ENCODE measurements at places on chromosomes 5 and 9.
A peak's percentile ranks its signal among the peaks of the same experiment; 100 is the strongest.

- DNase-seq = peak; percentile 65
Measured at GRCh38 chr5:66307647-66308241, 163.6 kb downstream of the SREK1 start.

DNA sequence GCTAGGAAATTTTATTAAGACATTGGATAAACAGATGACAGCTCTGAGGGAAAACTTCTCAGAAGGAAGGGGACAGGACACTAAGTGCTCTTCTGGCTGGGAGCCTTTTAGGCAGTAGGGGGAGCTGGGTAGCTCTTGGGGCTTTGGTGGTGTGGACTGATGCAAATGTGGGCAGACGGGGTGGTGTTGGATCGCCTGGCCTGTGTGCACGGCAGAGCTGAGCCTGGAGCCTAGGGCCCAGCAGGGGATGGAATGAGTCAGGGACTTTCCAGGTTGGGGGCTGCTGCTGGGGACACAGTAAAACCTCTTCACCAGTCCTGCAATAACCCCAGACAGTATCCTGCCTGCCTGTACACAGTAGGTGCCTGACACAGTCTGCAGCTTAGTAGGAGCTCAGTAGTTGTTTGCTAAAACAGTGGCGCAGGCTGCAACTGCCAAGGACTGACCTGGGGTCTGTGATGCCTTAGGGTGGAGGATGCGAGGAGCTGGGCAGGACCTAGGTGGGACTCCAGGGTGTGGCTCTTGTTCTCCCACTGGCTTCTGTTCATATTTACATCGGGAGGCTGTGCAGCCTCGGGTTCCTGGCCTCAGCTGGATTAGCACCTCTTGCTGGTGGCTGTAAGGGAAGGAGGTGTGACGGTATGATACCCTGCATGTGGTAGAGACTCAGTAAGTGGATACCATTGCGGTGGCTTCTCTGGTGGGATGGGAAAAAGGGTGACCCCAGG lies 83.8 kb downstream of the DAB2IP start:
- DNase-seq = no peak

- DNase-seq = no peak
Measured at GRCh38 chr5:43712081-43712480, 109.1 kb downstream of the NNT start.

GRCh38 chr5:87076931-87077330 lies 190.8 kb upstream of the RASA1 start:
- DNase-seq = no peak

- DNase-seq = no peak
Measured at GRCh38 chr5:96320797-96321196, 112.3 kb downstream of the PCSK1 start.

DNA sequence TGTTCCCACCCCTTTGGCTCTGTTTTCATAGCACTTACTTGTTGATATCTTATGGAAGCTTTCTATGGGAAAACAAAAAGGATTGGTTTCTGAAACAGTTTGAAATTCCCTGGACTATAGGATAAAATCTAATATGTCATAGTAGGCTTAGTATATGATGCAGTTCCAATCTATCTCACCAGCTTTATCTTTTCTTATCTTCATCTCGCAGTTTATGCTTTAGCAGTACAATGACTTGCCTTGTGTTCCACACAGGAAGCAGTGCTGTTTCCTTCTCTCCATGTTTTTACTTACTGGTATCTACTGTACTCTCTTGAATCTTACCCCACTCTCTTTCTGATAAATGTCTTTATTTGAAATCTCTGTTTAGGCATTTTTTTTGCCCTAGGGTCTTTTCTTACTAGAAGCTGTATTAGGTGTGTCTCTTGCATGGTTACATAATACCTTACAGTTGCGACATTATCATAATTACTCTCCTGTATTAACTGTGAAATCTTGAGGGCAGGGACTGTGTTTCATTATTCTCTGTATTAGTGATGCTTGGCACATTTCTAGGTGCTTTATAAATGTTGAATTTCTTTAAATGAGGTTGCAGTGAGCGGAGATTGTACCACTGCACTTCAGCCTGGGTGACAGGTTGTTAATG lies 76.3 kb downstream of the FOCAD start:
- no peak for DNase-seq

GRCh38 chr5:117336208-117336607 lies 761.6 kb upstream of the SEMA6A start:
- no peak for DNase-seq

DNA sequence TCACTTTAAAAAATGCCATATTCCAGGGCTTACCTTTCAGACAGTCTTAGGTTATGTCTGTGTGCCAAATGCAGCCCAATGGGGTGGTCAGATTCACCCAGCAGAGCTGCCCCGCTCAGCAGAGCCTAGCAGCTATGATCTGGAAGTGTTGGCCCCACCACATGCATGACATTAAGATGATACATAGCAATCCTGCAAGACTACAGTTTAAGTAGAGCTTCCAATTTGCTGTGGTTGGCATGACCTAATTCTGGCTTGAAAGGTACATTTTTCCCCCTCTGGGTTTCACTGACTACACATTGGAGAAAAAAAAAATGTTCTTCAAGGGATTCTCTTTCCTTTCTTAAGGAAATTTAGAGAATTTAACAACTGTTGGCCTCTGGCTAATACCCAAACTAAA lies 22.5 kb downstream of the MEF2C start:
- DNase-seq = no peak

- no peak for DNase-seq
Measured at GRCh38 chr5:149399775-149400174, 20.7 kb upstream of the IL17B start.
